Right lobe of liver (tissue), 6 donors: ENCODE measurements at places on chromosomes 4 and X. TPM values are rescaled to one million over a fixed set of nuclear protein-coding genes. Genes with fewer than 3 reads are reported as not detected.

- no peaks in the 10 kb centered on the region for H3K4me1 ChIP-seq
- H3K27me3 ChIP-seq, result no peaks in the 10 kb centered on the region
- no peak overlapping the region for H3K4me3 ChIP-seq
- H3K36me3 ChIP-seq, result no peaks in the 10 kb centered on the region
Observed at GRCh38 chr4:185722029-185722316, 90.0 kb downstream of the SORBS2 start.

DNA sequence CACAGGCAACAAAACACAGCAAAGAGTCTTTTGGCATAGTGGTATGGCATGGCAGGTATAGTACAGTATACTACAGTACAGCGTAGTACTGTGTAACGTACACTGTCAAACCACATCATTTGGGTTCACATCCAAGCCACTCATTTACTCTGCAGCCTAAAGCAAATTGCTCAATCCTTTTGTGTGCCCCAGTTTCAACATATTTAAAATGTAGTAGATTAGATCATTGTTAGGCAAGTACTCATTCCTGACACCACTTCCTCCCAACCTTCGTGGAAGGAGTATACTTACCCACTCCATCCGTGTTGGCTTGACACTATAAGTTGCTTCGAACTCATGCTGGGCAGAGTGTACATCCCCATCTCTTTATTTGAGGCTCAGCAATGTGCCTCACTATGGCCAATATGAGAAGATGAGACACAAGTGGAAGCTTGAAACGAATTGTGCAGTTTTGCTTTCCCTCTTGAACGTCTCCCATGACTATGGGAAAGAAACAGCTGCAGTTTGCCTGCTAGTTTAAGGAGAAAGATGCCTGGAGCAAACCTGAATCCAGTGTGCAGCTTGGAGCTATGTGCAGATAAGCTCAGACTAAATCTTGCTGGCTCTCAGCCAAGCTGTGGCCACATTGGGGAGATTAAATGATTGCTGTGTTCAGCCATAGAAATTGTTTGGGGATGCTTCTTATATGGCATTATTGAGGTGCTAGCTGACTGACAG lies 85.7 kb upstream of the TBL1X start:
- no peaks in the 10 kb centered on the region for H3K36me3 ChIP-seq
- no peak overlapping the region for H3K4me3 ChIP-seq
- H3K27ac ChIP-seq, result no peak overlapping the region
- no peaks in the 10 kb centered on the region for H3K4me1 ChIP-seq
- H3K27me3 ChIP-seq, result no peaks in the 10 kb centered on the region
- DNase-seq, result no peak

GRCh38 chr4:10100734-10101216 lies 15.8 kb downstream of the WDR1 start:
- H3K27me3 ChIP-seq, result no peaks in the 10 kb centered on the region
- H3K36me3 ChIP-seq, result peaks cover 46% of the 10 kb centered on the region
- no peak overlapping the region for H3K27ac ChIP-seq

- H3K27ac ChIP-seq, result no peak overlapping the region
- H3K4me3 ChIP-seq, result no peak overlapping the region
- no peaks in the 10 kb centered on the region for H3K36me3 ChIP-seq
- DNase-seq, result no peak
- no peaks in the 10 kb centered on the region for H3K27me3 ChIP-seq
- H3K4me1 ChIP-seq, result no peaks in the 10 kb centered on the region
Observed at GRCh38 chr4:10345381-10345784, 111.8 kb downstream of the ZNF518B start.

DNA sequence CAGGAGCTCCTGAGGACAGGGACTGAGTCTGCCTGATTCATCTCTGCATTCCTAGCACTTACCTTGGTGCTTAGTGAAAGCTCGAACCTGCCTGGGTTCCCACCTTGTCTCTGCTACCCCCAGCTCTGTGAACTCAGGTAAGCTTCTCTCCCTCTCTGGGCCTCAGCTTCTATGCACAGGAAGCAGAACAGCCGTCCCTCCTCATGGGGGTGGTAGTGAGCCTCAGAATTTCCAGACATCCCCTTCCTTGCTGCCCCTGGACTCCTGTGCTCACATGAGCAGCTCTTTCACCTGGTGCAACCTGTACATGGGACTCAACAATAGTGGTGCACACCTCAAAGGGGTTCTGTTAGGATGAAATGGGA lies 50.8 kb downstream of the HTRA3 start:
- no peak overlapping the region for H3K27ac ChIP-seq
- H3K4me1 ChIP-seq, result no peaks in the 10 kb centered on the region
- H3K27me3 ChIP-seq, result no peaks in the 10 kb centered on the region
- DNase-seq, result no peak
- H3K36me3 ChIP-seq, result no peaks in the 10 kb centered on the region

DNA sequence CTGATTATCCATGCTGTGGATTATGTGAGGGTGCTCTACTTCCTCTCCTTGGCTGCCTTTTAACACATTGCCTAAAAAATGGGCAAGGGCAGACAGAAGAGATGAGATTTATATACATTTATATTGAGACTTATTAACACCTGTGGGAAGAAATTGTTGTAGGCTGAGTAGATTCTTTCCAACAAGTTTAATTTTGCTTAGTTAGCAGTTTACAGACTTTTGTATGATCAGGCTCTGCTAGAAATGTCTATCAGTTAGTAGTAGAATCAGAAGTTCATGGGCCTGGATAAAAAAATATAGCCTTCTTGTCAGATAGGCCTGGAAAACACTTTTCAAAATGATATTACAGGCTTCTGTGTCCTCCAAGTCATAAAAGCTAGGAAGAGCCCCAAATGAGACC lies 111.3 kb upstream of the LEF1 start:
- H3K4me3 ChIP-seq, result no peak overlapping the region
- DNase-seq, result no peak
- no peaks in the 10 kb centered on the region for H3K36me3 ChIP-seq
- no peak overlapping the region for H3K27ac ChIP-seq
- H3K4me1 ChIP-seq, result no peaks in the 10 kb centered on the region

DNA sequence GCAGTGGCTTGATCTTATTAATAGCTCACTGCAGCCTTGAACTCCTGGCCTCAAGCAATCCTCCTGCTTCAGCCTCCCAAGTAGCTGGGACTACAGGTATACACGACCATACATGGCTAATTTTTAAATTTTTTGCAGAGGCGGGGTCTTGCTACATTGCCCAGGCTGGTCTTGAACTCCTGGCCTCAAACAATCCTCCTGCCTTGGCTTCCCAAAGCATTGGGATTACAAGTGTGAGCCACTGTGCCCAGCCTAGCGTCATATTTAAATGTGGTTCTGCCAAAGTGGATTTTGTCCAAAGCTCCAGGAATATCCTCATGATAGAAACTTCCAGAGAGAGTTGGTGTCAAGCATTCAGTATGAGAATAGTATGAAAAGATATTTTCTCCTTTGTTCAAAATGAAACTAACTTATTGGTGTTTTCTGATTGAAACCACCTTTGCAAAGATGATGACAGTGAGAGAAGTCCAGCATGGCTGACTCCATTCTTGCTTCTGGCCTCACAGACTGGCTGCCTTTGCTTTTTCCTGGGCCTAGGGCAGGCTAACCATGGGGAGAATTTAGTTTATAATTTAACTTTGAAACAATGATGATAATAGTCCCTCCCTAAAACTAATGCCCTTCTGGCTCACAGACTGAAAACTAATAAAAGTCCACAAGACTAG lies 129.0 kb downstream of the C4orf51 start:
- H3K4me1 ChIP-seq, result no peaks in the 10 kb centered on the region
- no peak overlapping the region for H3K27ac ChIP-seq
- H3K4me3 ChIP-seq, result no peak overlapping the region
- no peak for DNase-seq

- no peaks in the 10 kb centered on the region for H3K36me3 ChIP-seq
- no peak overlapping the region for H3K4me3 ChIP-seq
- peak; percentile 81 for DNase-seq
- H3K27me3 ChIP-seq, result peaks cover 8% of the 10 kb centered on the region
Observed at GRCh38 chrX:151753313-151754046, 18.9 kb downstream of the CNGA2 start.

GRCh38 chr4:25405453-25405852 lies 28.4 kb downstream of the ANAPC4 start:
- DNase-seq, result no peak
- H3K4me1 ChIP-seq, result peaks cover 6% of the 10 kb centered on the region
- H3K4me3 ChIP-seq, result no peak overlapping the region
- H3K27ac ChIP-seq, result peak overlapping the region; percentile 26
- H3K27me3 ChIP-seq, result no peaks in the 10 kb centered on the region

DNA sequence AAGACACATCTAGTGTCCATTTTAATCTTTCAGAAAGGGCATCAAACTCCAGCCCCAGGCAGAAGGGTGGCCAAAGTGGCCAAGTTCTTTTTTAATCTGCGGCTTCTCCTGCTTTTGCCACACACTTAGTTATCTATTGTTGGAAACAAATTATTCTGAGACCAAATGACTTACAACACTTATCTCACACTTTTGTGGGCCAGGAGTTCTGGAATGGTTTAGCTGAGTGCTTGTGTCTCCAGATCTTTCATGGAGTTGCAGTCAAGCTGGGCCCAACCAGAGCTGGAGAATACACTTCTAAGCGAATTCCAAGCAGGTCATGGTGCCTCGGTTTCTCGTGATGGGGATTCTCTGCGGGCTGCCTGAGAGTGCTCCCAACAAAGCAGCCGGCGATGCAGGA lies 4.0 kb downstream of the TXK start:
- H3K4me1 ChIP-seq, result no peaks in the 10 kb centered on the region
- no peaks in the 10 kb centered on the region for H3K36me3 ChIP-seq
- no peak for DNase-seq
- no peak overlapping the region for H3K4me3 ChIP-seq
- H3K27me3 ChIP-seq, result no peaks in the 10 kb centered on the region

DNA sequence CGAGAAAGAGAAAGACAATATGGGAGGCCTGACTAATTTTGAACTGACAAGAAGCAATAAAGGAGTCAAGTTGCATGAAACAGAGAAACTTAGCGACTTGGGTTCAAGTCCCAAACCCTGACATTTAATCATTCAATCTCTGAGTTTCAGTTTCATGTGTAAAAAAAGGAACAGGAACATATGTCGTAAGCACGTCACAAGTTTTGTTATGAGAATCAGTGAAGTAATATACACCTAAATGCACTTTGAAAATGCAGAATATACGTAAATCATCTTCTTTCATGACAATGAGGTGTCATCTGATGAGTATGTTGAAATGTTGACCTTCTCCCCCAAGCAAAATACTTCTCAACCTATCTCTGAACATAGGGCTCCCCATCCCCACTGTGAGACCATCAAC lies 10.4 kb downstream of the ACOT9 start:
- DNase-seq, result no peak
- no peaks in the 10 kb centered on the region for H3K27me3 ChIP-seq
- H3K4me1 ChIP-seq, result no peaks in the 10 kb centered on the region
- no peak overlapping the region for H3K4me3 ChIP-seq
- no peak overlapping the region for H3K27ac ChIP-seq

DNA sequence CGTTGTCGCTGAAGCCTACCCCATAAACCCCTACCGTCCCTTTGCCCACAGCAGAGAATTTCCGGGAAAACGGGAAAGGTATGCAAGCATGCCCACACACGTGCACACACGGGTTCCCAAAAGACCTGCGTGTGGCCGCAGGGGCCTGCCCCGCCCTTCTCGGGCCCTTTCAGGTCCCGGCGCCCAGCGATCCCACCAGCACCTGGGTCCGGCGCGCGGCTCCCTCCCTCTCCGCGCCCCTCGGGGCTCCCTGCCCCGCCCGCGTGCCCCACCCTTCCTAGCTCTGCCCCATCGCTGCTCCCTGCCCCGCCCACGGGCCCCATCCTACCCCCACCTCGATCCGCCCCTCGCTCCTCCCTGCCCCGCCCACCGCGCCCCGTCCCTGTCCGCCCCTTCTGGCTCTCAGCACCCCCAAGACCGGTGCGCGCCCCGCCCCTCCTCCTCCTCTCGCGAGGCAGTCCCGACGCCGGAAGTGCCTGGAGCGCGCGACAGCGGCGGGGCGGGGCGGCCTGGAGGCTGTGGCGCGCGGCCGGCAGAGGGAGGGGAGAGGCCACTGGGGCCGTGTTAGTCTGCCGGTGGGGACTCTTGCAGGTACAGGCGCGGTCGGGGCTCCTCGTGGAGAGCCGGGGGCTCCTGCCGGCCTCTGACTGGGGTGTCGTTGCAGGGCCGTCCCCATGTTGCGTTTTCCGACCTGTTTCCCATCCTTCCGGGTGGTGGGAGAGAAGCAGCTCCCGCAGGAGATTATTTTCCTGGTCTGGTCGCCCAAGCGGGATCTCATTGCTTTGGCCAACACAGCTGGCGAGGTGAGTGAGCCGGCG lies at the start of gene ANAPC4:
ANAPC4 (plus strand) TSS at position 510 of the 818 bp plus-strand sequence; CDS start at position 675, 165 bp downstream.
- H3K4me1 ChIP-seq, result peaks cover 15% of the 10 kb centered on the region
- no peaks in the 10 kb centered on the region for H3K27me3 ChIP-seq
- peak within 1 kb of the TSS; percentile 49 for H3K27ac ChIP-seq
- peak; percentile 99 for DNase-seq
- H3K36me3 ChIP-seq, result no peaks in the 10 kb centered on the region

DNA sequence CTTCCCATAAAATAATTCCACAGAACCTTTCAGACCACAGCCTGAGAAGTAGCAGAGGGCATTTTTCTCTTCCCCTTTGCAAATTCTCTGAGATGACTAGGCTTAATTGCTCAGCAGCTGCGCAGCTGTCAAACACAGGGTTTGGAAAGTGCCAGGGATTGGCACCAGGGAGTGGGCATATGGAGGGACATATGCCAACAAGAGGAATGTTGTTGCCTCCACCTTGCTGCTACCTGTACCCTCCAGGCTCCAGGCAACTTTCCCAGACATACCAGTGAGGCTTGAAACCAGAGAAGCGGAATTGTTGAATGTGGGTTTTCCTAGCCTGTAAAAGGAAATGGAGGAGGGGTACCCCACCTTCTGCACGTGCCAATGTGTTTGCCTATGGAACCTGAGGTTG lies 256.2 kb upstream of the GPR101 start:
- no peak overlapping the region for H3K4me3 ChIP-seq
- H3K27me3 ChIP-seq, result no peaks in the 10 kb centered on the region
- H3K36me3 ChIP-seq, result no peaks in the 10 kb centered on the region
- H3K27ac ChIP-seq, result no peak overlapping the region
- DNase-seq, result no peak

- no peak overlapping the region for H3K4me3 ChIP-seq
- H3K27ac ChIP-seq, result no peak overlapping the region
- H3K36me3 ChIP-seq, result peaks cover 5% of the 10 kb centered on the region
- no peak for DNase-seq
Observed at GRCh38 chrX:115936008-115936407, 234.5 kb upstream of the AGTR2 start.

GRCh38 chr4:127548990-127549925 lies 83.5 kb upstream of the INTU start:
- no peaks in the 10 kb centered on the region for H3K36me3 ChIP-seq
- no peaks in the 10 kb centered on the region for H3K4me1 ChIP-seq
- no peaks in the 10 kb centered on the region for H3K27me3 ChIP-seq
- no peak for DNase-seq
- no peak overlapping the region for H3K27ac ChIP-seq

Gene SERPINA7
- 56.3 TPM for total RNA-seq

Gene FGF5
- not detected for total RNA-seq

Gene GAGE2A
- not detected for total RNA-seq

Gene TMEM144
- total RNA-seq, result 1.7 TPM

Gene HSD17B13
- 27.1 TPM for total RNA-seq

Gene CPE
- total RNA-seq, result 4.2 TPM
